B cell (primary cell): ENCODE measurements at places on chromosomes 11 and 22. TPM values are rescaled to one million over a fixed set of nuclear protein-coding genes. Genes with fewer than 3 reads are reported as not detected.

DNA sequence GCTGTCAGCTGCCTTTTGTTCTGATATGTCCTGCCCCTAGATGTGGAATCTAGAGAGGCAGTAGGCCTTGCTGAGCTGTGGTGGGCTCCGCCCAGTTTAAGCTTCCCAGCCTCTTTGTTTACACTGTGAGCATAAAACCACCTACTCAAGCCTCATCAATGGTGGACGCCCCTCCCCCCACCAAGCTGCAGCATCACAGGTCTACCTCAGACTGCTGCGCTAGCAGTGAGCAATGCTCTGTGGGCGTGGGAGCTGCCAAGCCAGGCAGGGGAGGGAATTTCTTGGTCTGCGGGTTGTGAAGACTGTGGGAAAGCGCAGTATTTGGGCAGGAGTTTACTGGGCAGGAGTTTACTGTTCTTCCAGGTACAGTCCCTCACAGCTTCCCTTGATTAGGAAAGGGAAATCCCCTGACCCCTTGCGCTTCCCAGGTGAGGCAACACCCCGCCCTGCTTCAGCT, 98.5 kb downstream of the SMCO4 start:
- H3K36me3 ChIP-seq, result no peaks in the 10 kb centered on the region
- no peaks in the 10 kb centered on the region for H3K4me1 ChIP-seq
- H3K4me3 ChIP-seq, result no peak overlapping the region
- DNase-seq, result no peak
- no peak overlapping the region for H3K27ac ChIP-seq

DNA sequence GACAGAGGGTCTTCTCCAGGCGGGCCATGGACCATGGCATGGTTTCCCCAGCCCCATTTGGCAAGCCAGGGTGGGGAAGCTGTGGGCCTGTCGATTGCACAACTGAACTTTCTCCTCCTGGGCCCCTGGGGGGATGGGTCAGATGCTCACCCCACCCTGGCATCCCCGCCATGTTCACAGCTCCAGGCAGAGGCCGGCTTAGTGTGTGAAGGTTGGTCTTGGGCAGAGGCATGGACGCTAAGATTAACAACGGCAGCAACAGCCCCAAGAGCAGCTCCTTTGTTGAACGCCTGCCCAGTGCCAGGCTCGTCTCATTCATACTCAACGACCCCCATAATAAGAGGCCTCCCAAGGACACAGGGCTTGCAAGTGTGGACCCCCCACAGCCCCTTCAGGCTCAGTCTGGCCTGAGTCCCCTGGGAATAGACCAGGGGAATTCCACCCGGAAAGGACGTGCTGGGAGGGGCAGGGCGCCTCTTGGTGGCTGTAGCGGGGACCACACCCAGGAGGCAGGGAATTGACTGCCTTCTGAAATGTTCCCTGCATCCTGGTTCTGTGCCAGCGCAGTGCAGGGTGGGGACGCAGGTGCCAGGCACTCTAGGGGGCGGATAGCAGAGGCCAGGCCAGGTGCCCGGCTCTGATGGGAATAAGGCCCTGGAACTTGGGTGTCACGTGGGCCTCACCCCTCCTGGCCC, 8.3 kb downstream of the TSPO start:
- DNase-seq, result no peak
- H3K27ac ChIP-seq, result no peak overlapping the region

- no peaks in the 10 kb centered on the region for H3K27me3 ChIP-seq
- no peaks in the 10 kb centered on the region for H3K36me3 ChIP-seq
- DNase-seq, result no peak
- H3K4me1 ChIP-seq, result no peaks in the 10 kb centered on the region
Measured at GRCh38 chr11:23555085-23555484, 694.8 kb upstream of the CCDC179 start.

- H3K4me1 ChIP-seq, result peaks cover 44% of the 10 kb centered on the region
- peak overlapping the region; percentile 81 for H3K27ac ChIP-seq
- DNase-seq, result peak; percentile 84
Measured at GRCh38 chr11:95296621-95297025, 65.6 kb upstream of the SESN3 start.

DNA sequence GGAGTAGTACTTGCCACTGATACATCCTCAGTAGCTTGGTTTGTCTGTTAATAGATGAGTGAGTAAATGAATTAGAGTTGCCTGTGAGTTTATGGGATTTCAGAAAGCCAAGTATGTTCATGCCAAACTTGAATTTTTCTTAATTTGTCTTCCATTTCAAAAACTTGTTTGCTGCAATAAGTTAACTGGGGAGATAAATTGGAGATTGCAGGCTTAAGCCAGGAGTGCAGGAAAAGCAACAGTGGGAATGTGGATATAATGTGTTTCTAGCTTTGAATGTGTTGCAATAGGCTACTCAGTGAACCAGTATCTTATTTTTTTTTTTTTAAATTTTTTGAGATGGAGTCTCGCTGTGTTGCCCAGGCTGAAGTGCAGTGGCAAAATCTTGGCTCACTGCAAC, 8.2 kb downstream of the OSBP2 start:
- H3K27me3 ChIP-seq, result no peaks in the 10 kb centered on the region
- H3K4me3 ChIP-seq, result no peak overlapping the region
- no peak for DNase-seq
- H3K4me1 ChIP-seq, result no peaks in the 10 kb centered on the region
- H3K36me3 ChIP-seq, result no peaks in the 10 kb centered on the region

- H3K27ac ChIP-seq, result peak overlapping the region; percentile 29
- DNase-seq, result peak; percentile 63
- H3K4me1 ChIP-seq, result peaks cover 39% of the 10 kb centered on the region
- no peak overlapping the region for H3K4me3 ChIP-seq
- no peaks in the 10 kb centered on the region for H3K36me3 ChIP-seq
Measured at GRCh38 chr22:31089160-31090100, 8.3 kb downstream of the SMTN start.

DNA sequence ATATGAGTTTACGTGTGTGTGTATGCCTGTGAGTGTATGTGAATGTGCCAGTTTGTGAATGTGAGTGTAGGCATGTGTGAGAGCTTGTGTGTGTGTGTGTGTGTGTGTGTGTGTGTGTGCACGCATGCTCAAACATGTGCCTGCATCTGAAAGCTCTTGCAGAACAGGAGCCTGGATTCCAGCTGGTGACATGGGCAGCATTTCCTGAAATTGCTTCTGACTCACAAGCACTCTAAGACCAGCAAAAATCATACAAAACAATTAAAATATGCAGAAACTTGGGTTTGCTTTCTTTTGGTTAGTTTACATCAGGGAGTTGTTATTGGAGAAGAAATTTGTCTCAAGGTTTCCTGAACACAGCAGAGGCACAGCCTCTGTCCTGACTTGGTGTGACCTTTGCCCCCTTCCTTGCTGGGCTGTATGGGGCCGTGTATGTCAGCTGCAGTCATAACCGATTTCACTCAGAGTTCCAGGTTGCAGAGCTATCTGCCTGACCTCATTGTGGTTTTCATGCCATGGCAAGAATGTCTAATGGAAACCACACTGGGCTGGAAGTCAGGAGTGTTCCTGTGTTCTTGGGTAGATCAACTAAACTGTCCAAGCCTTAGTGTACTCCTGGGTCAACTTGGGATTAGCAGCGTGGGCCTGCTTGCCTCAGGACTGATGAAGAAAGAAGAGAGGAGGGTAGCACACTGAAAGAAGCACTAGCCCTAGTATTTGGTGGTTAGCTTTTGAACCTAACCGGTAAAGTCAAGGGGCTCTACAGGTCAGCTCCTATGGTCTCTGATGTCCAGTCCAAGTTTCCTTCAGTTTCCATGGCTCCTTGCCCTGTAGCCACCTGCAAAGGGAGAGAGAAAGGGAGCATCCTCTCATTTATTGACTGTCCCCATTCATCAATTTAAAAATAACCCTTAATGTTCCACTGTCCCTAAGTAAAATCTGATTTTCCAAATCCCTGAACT, 143.7 kb downstream of the SNX19 start:
- H3K36me3 ChIP-seq, result no peaks in the 10 kb centered on the region
- H3K27ac ChIP-seq, result no peak overlapping the region
- H3K4me3 ChIP-seq, result no peak overlapping the region
- DNase-seq, result no peak
- no peaks in the 10 kb centered on the region for H3K27me3 ChIP-seq

DNA sequence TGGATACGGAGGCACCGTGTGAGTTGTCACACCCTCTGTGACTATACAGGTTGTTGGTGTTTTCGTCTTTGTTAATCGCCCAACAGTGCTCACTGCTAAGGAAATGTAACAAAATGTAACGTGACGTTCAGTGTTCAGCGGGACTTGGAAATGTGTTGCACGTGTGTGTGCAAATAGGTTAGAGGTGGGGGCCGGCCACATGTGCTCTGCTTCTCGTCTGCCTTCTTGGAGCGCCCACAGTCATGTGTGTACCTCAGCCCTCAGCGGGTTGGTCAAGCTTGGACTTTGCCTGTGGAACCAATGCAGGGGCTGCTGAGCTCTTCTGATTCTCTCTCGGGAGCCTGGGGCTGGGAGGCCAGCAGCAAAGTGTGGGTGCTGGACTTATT, 7.4 kb upstream of the SMIM38 start:
- H3K36me3 ChIP-seq, result no peaks in the 10 kb centered on the region
- H3K27me3 ChIP-seq, result no peaks in the 10 kb centered on the region
- no peak overlapping the region for H3K27ac ChIP-seq
- no peak overlapping the region for H3K4me3 ChIP-seq
- H3K4me1 ChIP-seq, result no peaks in the 10 kb centered on the region

DNA sequence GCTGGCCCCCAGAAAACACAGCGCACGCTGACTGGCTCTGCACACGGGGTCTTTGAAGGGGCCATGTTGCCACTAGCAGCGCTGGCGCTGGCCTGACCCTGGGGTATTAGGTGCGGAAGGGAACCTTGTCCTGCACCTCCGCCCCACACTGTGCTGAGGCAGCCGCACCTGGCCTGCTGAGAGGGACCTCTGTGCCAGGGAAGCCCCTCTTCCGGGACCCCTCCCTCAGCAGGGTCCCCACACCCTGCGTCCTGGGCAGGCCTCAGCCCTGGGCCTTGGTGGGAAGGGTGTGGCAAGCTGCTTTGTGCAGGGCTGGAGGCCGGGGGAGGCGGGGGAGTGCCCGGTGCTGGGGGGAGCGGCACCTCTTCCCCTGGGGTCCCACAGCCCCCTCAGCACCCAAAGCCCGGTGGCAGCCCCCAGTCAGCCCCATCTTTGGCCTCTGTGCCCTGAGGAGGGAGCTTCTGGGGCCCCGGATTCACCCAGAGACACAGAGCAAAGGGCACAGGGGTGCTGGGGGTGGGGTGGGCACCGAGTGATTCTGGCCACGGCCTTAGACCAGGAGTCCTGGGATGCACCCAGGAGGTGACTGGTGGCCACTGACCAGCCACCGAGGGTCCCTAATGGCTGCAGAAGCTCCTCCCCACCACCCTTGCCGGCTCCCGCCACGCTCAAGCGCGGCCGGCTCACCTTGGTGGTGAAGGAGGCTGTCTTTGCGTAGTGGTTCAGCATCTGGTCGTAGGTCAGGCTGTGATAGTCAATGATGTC, 11.4 kb downstream of the TTLL8 start:
- H3K4me1 ChIP-seq, result no peaks in the 10 kb centered on the region
- H3K36me3 ChIP-seq, result no peaks in the 10 kb centered on the region
- H3K27me3 ChIP-seq, result no peaks in the 10 kb centered on the region
- H3K27ac ChIP-seq, result no peak overlapping the region
- DNase-seq, result no peak
- no peak overlapping the region for H3K4me3 ChIP-seq

DNA sequence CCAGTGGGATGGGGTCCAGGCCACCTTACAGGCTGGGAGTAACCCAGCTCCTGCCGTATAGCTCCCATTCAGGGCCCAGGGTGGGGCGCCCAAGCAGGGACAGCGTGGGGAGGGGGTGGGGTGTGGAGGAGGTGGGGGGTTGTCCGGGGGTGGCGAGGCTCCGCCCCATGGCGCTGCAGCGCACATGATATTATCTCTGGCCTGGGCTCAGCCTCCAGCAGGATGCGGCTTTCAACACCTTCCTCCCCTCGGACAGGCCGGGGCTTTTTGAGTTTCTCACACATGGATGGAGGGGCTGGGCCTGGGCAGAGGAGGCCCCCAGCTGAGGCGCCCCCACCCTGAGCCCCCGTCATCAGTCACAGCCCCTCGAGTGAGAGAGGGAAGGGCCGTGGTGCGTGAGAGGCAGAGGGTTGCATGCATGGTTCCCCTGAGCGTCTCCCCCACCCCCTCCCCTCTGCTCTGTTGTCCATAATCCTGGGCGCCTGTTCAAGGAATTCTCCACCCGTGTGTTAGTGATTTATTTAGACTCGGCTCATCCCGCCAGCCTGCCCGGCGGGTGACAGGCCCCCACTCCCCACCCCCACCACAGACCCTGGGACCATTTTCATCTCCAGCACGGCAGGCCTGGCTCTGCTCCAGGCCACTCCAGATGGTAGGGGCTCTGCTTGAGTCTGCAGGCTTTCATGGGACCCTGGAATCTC, 44.9 kb downstream of the WNT11 start:
- no peak for DNase-seq
- H3K27ac ChIP-seq, result no peak overlapping the region
- no peak overlapping the region for H3K4me3 ChIP-seq

GRCh38 chr11:133038850-133039249, 493.5 kb downstream of the OPCML start:
- H3K27me3 ChIP-seq, result no peaks in the 10 kb centered on the region
- no peak for DNase-seq
- H3K4me3 ChIP-seq, result no peak overlapping the region
- H3K27ac ChIP-seq, result no peak overlapping the region

DNA sequence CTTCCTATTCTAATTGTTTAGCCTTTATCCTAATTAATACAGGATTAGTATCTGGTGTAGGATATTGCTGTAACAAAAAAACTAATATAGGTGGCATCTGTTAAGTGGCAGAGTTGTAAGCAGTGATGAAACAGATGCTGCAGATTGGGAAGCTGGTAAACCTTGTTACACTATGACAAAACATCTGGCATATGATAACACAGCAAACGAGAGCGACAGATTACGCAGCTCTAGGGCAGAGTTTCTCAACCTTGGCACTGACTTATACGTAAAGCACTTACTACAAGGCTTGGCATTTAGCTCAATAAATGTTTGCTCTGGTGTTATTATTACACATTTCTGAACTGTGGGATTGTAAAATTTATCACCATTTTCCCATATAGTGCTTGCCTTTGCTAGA, 137.0 kb downstream of the ATG16L2 start:
- H3K27me3 ChIP-seq, result no peaks in the 10 kb centered on the region
- peaks cover 7% of the 10 kb centered on the region for H3K36me3 ChIP-seq
- no peak for DNase-seq
- peak overlapping the region; percentile 82 for H3K27ac ChIP-seq
- H3K4me1 ChIP-seq, result peaks cover 60% of the 10 kb centered on the region

The SPDYC gene
- polyA plus RNA-seq, result not detected in 2 replicates

The FIBIN gene
- polyA plus RNA-seq, result not detected in 2 replicates

The MFRP gene
- not detected in 2 replicates for polyA plus RNA-seq

The MMP7 gene
- not detected in 2 replicates for polyA plus RNA-seq

The ZC3H12C gene
- 0.01 and 0.06 TPM in 2 replicates for polyA plus RNA-seq

The APOL5 gene
- polyA plus RNA-seq, result not detected in 2 replicates

The MUC2 gene
- polyA plus RNA-seq, result not detected in 2 replicates

The POLD3 gene
- 4.6 and 4.9 TPM in 2 replicates for polyA plus RNA-seq

The RNF215 gene
- 8.8 and 9.8 TPM in 2 replicates for polyA plus RNA-seq

The ABCC8 gene
- 0.03 and 0.22 TPM in 2 replicates for polyA plus RNA-seq

The AMPD3 gene
- polyA plus RNA-seq, result 40.1 and 48.3 TPM in 2 replicates

The PYGM gene
- 9.6 and 13.2 TPM in 2 replicates for polyA plus RNA-seq

The MPZL2 gene
- polyA plus RNA-seq, result 0.10 TPM in 1 of 2 replicates, not detected in the other
